ENCODE measurements at places on chromosomes 1 and 21. TPM values are rescaled to one million over a fixed set of nuclear protein-coding genes. Genes with fewer than 3 reads are reported as not detected.

GRCh38 chr1:112544751-112545150, 36.0 kb downstream of the WNT2B start:
- ATAC-seq = no peak

- ATAC-seq = no peak
Measured at GRCh38 chr21:45499201-45499750, 43.0 kb downstream of the SLC19A1 start.

DNA sequence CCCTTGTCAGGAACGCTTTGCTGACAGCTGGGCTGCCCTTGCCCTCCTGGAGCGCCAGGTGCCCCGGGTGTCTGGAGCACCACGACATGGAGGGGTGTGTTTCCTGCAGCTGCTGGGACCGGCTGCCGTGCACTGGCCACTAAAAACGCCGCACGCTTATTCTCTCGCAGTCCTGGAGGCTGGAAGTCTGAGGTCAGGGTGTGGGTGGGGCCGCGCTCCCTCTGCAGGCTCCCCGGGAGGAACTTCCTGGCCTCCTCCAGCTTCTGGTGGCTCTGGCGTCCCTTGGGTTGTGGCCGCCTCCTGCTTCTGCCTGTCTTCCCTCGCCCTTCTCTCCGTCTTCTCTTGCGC, 28.0 kb upstream of the PLCH2 start:
- ATAC-seq = no peak

NR0B2 gene
- total RNA-seq = not detected

- no peak for ATAC-seq
Measured at GRCh38 chr1:50981741-50982140, 11.7 kb downstream of the CDKN2C start.

RAVER2 gene
- 32.2 TPM for total RNA-seq

HJV gene
- not detected for total RNA-seq

DNAJC28 gene
- total RNA-seq = 0.67 TPM

DNA sequence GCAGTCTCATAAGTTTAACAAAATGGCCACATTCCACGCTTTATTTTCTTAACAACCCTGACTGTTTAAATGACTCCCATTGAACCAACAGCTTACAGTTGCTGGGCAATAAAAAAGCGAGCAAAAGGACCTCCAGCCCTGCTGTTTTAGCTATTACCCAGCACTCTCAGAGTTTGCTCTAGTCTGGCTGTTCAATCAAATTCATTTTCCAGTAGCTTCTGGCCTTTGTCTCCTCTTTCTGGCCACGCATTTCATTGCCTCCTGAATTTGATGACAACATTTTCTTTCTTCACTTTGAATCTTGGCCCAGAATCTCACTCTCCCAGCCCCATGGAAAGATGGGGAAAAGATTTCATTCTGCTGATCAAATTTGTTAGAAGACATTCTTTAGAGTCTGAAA, 44.1 kb upstream of the DOCK7 start:
- no peak for ATAC-seq

DNA sequence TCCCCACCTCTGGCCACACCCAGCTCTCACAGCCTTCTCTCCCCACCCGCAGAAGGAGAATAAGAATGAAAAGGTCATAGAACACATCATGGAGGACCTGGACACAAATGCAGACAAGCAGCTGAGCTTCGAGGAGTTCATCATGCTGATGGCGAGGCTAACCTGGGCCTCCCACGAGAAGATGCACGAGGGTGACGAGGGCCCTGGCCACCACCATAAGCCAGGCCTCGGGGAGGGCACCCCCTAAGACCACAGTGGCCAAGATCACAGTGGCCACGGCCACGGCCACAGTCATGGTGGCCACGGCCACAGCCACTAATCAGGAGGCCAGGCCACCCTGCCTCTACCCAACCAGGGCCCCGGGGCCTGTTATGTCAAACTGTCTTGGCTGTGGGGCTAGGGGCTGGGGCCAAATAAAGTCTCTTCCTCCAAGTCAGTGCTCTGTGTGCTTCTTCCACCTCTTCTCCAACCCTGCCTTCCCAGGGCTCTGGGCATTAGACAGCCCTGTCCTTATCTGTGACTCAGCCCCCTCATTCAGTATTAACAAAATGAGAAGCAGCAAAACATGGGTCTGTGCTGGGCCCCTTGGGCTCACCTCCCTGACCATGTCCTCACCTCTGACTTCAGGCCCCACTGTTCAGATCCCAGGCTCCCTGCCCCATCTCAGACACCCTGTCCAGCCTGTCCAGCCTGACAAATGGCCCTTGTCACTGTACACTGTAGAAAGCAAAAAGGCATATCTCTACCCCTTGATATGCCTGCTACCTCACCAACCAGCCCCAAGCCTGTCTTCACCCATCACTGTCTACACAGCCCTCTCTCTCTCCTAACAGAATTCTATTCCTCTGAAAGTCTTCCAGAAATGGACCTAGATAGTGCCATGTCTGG, 3.2 kb downstream of the S100A9 start:
- ATAC-seq = no peak

- no peak for ATAC-seq
Measured at GRCh38 chr1:234727018-234727940, 117.3 kb upstream of the IRF2BP2 start.

GRCh38 chr1:52916241-52916975, 5.1 kb downstream of the ECHDC2 start:
- ATAC-seq = peak; percentile 26

TMEM240 gene
- total RNA-seq = 16.6 TPM

- ATAC-seq = no peak
Measured at GRCh38 chr1:177270863-177271262, 100.1 kb downstream of the BRINP2 start.

- no peak for ATAC-seq
Measured at GRCh38 chr1:10794724-10795275, 1.6 kb downstream of the CASZ1 start.

Measured in gastroesophageal sphincter (tissue), 4 donors.